Panc1 (cell line): ENCODE measurements at places on chromosomes 4 and X.

- DNase-seq, result no peak
These were observed 35.6 kb downstream of the MAP7D3 start for GRCh38 chrX:136215559-136215958.

DNA sequence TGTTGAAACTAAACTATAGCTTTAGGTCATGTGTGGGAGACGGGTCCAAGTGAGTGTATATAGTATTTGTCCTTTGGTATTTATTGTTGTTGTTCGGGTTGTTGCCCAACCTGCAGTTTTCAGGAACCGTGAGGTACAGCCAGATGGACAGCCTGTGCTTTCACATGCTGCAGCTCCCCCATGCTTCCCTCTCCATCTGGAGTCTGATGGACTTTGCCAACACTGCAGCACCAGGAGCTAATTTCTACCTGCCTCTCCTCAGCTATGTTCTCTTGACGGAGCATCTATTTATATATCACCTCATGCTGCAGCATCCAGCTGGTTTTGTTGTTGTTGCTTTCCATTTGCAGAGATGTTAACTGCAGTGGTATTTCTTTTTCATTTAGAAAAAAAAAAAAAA lies 80.1 kb downstream of the TLL1 start:
- no peak for DNase-seq

- no peak for DNase-seq
These were observed 1.1 kb downstream of the GABRA2 start for GRCh38 chr4:46388857-46389256.

DNA sequence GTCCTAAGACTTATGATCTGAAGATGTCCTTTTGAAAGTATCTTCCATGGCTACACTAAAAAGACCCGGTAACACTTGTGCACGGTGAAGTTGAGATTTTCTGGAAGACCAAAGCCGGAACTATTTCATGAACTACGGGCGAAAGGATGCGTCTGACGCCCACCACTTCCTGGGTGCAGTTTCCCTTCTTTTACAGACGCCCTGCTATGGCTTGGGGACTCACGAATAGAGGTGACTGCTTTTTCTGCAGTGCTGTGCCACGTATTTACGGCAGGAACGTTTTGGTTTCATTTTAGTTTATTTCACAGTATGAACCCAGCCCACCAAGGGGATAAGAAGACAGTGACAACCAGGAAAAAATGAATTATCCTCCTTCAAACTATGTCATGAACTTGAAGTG lies 180.4 kb downstream of the AFAP1 start:
- DNase-seq, result no peak

DNA sequence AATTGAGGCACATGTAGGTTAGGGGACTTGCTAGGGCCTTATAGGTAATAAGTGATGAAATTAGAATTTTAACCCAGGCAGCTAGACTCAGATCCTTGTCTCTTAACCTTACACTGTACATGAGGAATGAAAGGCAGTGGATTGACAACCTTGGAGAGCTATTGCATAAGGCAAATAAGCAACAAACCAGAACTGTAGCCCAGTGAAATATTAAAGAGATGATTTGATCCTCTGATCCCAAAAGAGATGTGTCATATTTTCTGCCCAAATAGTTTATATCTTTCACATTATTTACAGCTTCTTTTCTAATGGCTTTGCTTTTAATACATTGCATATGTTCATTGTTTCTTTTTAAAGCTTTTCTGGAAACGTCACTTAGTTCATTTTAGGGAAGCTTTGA lies 252.6 kb downstream of the ANK2 start:
- no peak for DNase-seq

- no peak for DNase-seq
These were observed 68.1 kb downstream of the APBB2 start for GRCh38 chr4:41146196-41146595.

GRCh38 chr4:127881563-127881864 lies 821 bp downstream of the PLK4 start:
- no peak for DNase-seq

DNA sequence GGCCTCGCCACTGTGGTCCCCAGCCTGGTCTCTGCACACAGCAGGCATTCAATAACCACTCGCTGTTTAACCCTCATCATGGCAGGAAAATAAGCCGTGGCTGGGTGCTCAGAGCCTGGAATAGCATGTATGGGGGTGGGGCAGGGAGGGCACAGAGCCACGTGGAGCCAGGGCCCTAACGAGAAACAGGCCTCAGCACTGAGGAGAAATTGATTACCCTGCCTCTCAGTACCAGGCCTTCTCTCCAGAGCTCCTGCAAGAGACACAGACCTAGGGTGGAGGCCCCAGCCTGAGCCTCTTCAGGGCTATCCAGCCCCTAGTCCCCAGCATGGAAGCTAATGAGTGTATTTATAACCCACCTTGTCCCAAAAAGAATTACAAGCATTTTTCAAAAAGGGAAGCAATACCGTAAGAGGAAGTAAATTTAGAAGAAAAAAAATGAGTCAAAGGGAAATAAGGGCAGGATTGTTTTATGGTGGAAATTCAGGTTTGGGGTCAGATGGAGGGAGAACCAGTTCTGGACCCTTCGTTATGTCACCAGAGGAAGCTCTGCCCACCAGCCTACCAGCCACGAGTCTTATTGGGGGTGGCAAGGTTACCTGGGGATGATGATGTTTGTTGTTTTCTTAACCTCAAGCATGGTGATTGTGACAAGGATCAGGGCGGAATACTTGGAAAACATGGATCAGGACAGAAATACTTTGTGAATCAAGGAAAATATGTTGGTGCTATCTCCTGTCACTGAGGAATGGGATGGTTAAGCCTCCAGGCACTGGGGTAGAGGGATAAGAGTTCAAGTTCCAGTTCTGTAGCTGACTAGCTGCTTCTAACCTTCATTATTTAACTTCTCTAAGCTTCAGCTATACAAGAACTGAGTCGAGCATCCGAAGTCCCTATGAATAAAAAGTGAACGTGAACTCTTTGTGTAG lies 101.9 kb upstream of the RBPJ start:
- no peak for DNase-seq

DNA sequence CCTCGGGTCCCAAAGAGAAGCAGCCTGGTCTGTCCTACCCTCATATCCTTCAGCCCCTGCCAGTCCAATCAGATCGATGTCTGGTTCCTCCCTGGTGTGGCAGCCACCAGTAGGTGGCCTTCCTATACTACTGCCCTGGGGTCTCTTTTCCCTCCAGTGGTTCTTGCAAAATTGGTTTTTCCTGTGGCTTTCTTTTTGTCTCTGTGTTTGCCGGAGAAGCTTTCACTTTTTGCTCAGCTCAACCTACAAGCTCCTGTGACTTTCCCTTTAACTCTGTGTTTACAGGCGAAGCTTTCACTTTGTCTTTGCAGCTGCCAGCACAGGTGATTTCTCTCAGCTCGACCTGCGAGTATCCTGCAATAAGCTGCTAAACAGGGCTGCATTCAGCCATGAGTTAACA lies 46.8 kb downstream of the UGT2A3 start:
- DNase-seq, result no peak

DNA sequence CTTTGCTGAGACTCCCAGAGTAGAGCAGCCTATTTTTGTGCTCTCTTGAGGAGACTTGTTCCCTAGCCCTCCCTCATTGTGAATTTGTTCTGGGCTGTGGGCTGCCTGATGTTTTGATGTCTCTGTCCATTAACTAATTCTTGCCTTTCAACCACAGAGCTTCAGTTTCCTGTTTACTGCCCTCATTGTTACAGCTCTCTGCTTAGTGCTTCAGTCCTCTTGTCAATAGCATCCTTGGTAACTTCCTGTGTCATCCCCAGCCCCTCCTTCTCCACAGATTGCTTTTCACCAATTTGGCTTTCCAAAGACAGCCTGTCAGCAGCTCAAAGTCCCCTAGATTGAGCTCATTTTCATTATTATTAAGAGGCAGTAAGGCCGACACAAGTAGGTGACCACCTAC lies 69.9 kb downstream of the COX7B2 start:
- DNase-seq, result no peak

GRCh38 chrX:31061091-31061490 lies 10.8 kb downstream of the FTHL17 start:
- no peak for DNase-seq

DNA sequence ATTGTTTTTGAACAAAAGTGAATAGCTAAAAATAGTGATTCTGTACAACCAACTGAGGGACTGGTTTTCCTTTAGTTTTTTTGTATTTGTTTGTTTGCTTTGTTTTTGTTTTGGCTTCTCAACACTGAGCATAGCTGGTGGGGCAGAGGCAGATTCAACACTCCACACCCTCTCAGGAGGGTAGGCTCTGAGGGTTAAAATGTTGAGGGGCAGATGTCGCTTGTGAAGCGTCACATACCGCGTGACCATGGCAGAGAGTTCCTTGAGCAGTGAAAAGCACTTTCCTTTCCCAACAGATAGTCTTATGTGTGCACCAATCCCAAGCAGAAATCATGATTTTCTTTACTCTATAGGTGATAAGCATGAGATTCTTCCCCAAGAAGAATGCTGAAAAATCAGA lies 155.0 kb downstream of the PALLD start:
- DNase-seq, result no peak

- no peak for DNase-seq
These were observed 6.7 kb downstream of the MANBA start for GRCh38 chr4:102754044-102754443.

DNA sequence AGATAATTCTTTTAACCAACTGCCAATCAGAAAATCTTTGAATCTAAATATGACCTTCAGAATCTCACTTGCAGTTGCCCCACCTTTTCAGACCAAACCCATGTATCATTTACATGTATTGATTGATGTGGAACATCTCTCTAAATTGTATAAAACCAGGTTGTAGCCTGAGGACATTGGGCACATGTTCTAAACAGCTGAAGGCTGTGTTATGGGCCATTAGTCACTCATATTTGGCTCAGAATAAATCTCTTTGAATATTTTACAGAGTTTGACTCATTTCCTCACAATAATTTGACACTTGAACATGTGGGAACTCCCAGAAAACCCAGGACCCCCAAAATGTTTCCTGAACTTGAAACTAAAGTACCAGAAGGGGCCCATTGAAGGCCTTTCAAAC lies 58.7 kb downstream of the UGT2B10 start:
- no peak for DNase-seq

DNA sequence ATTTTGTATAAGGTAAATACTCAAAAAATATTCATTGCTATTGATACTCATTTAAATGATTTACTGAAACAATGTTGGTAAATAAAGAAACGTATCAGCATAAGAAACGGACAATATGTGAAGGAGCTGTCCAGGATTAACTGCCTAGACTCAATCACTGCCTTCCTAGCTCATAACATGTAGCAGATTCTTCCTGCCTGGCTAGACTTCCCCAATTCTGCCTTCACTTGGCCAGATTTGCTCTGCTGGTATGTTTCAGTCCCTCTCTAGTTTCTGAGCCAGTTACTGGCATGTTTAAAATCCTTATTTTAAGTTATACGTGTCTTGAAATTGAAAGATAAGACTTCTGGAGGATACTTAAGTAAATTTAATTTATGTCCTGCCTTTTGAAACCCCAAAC lies 740.3 kb downstream of the CENPC start:
- DNase-seq, result no peak

DNA sequence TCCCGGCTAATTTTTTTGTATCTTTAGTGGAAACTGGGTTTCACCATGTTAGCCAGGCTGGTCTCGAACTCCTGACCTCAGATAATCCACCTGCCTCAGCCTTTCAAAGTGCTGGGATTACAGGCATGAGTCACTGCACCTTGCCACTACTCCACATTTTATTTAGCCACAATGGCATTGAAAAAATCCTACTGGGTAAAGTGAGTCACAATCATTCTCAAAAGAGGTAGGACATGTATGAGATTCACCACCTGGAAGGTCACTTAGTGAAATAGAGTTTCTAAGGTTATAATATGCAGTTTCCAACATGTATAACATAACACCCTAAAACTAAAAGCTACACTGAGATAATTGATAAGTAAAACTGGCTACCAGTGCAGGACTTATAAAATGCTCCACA lies 159.2 kb downstream of the BTC start:
- DNase-seq, result no peak

DNA sequence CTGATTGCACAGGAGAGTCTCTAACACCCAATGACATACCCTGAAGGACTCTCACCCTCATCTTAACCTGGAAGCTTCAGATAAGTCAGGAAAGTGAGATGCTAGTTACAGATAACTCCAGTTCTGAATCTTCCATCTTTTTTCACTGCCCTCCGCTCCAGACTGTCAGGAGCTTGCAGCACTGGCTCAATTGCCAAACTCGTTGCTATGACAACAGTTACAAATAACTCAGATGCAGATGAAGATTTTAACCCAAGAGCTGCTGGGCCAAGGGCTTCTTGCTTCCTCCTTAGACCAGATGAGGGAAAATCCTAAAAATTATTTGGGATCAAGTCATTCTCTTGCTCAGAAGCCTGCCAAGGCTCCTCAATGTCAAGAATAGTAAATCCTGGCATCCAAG lies 109.1 kb upstream of the HUWE1 start:
- DNase-seq, result no peak

- no peak for DNase-seq
These were observed 178.4 kb downstream of the MGST2 start for GRCh38 chr4:139844057-139844456.

DNA sequence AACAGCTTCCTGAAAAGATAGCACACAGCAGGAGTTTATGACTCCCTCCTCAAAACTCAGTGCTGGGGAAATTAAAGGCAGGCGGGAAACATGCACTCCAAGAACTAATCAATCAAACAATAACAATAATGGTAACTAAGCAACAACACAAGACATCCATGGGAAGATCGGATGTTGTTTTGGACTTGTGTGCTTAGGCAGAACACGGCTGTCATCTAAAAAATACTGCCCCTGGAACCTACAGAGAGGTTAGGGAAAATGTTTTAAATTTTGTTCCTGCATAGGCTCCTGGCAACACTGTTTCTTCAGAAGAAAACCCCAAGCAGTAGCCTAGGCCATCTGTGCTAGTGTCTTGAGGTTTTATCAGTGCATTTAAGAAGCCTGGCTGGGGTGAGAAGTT lies 1378.2 kb downstream of the STIM2 start:
- DNase-seq, result no peak

- DNase-seq, result no peak
These were observed 135.8 kb upstream of the GUCY1A1 start for GRCh38 chr4:155530857-155531256.

- DNase-seq, result no peak
These were observed 1064.0 kb upstream of the PCDH10 start for GRCh38 chr4:132085105-132085504.

DNA sequence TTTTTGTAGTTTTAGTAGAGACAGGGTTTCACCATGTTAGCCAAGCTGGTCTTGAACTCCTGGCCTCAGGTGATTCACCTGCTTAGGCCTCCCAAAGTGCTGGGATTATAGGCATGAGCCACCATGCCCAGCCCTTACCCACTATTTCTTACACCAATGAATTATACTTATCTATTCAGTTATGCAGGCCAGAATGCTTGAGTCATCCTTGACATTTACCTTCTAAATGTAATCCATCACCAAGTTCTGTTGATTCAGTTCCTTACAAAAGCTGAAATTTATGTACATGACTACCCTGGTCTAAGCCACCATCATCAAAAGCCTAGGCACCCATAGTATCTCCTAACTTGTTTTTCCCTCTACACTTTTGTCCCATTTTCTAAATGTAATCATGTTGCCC lies 585.7 kb downstream of the IL15 start:
- DNase-seq, result no peak
